ENCODE measurements at places on chromosomes 3 and 15. TPM values are rescaled to one million over a fixed set of nuclear protein-coding genes. Genes with fewer than 3 reads are reported as not detected.

GRCh38 chr3:197516517-197516889, 39.3 kb downstream of the BDH1 start:
- no peak for DNase-seq

DNA sequence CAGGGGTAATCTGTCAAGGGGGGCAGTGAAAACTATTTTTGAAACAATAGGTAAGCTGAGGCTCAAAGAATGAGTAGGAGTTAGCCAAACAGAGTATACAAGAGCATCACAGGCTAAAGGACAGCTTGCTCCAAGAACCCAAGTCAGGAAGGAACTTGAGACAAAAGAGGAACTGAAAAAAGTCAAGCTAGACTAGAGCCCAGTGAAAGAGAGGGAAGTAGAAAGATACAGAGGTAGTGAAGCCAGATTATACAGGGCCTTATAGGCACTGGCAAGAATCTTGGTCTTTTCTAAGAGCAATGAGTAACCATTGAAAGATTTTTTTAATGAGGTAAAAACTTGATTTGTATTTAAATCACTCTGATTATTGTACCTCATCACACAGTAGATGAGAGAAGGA, 69.9 kb downstream of the FILIP1L start:
- no peak for DNase-seq

TERC gene
- total RNA-seq: 102 TPM

DNA sequence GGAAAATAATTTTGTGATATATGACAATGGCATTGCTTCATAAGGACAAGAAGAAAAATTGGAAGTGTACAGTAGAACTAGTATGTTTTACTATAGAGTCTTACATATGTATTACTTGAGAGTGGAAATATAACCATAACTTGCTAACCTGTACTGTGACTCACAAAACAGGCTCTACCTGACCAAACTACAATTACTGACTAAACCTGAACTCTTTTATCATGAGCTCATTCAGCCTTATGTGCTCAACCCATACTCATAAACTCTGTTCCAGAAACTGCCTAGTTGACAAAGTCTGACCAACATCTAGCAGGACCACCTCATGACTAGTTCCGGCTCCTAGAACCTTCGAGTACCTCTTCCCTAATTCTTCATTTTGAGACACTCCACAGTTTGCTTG, 6.3 kb downstream of the CDIN1 start:
- DNase-seq: no peak

MBD4 gene
- 29.0 TPM for total RNA-seq

- DNase-seq: no peak
Measured at GRCh38 chr15:20340331-20340811, 201.2 kb downstream of the GOLGA6L6 start.

SLC24A5 gene
- not detected for total RNA-seq

DNA sequence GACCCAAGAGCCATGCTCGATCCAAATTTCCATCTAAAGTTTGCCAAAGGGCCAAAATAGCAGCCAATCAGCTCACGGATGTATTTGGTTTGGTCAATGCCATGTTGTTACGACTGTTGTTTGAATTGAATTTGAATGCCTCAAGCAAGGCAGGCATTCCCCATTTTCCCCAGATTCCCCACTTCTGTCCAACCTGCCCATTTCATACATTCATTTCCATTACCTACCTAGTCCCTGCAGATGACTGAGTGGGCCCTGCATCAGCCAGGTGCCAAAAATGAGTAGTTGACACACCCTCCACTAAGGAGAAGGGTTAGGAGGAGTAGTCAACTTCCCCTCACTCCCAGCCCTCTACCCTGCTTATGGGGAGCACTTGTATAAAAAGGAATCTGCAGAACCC, 51.7 kb downstream of the ANXA2 start:
- DNase-seq: no peak

- DNase-seq: no peak
Measured at GRCh38 chr15:85871545-85871944, 76.8 kb upstream of the KLHL25 start.

ADCY5 gene
- total RNA-seq: 30.7 TPM

DTX3L gene
- 4.5 TPM for total RNA-seq

DNA sequence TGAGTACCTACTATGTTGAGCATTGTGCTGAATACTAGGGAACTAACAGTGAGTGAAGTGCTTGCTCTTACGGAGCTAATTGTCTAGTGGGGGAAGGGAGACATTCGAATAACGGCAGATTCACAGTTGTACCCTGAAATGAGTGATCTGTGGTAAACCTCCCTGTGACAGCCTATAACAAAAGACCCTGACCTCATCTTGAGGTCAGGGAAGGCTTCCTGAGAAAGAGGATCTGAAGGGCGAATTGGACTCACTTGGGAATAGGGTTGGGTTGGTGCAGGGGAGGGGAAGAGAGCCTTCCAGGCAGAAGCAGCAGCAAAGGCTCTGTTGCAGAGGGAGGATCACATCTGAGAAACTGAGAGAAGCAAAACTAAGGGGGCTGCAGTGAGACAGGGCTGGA, 13.2 kb downstream of the HPS3 start:
- no peak for DNase-seq

MNS1 gene
- total RNA-seq: 1.9 TPM

DNA sequence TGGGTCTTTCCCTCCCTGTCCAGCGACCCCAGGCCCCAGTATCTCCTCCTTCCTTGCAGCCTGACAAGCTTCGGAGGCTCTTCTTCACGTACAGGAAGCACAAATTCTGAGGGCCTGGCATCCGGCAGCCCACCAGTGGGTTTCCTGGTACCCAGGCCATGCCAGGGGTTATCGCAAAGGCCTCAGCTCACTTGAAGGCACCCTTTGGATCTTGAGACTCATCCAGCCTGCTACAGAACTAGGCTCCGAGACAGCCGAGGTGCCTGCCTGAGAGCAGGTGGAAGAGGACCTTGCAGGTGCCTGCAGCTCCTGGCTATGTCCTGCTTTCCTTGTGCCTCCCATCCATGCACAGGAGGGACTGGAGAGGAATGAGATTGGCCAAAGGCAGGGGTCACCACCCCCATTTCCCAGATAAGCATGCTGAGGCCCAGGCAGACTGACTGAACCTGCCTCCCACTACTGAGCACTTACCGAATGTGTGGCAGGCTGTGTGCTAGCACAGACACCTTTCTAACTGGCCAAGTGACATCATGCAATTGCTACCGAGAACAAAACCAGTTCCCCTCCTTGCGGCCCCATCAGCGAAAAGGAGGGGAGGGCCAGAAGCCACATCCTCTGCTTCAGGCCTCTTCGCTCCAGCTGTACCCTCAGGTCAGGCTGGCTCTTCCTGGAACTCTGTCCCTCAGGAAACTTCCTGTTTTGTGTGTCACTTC, 11.2 kb downstream of the SH2D7 start:
- DNase-seq: no peak

DNA sequence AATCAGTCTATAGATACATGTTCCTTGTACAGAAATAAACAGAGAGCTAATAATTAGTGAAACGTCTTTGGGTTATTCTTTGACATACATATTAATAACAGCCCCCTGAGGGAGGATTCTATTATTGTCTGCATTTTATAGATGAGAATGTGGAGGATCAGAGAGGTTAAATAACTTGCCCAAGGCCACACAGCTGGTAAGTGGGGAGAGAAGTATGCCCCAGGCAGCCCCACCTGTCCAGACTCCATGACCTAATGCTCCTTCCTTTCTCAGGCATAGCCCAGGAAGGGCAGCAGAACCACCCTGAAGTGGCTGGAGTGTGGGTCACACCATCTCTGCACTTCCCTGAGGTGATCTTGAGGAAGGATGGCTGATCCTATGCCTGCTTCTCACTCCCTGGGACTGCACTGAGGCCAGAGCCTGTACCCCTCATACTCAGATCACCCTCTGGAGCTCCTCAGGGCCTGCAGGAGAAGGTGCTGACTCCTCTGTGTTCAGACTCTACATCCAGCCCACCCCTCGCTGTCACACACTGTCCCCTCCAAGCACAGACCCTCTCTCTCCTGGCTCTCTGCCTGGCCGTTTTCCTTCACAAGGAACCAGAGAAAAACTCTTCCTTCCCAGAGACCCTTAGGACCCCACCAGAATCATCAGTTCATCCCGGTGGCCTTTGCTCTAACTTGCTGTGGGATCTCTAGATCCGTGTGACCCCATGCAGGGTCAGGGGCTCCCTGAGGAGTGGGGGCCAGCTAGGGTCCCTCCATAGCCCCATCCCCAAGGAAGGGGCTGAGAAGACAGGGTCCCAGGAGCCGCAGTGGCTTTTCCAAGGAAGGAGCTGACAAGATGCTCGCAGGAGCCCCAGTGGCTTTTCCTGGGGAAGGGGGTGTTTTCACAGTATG, 4.4 kb upstream of the HHATL start:
- DNase-seq: no peak

GRCh38 chr15:76844096-76844495, 61.0 kb downstream of the SCAPER start:
- DNase-seq: no peak

GCNT3 gene
- total RNA-seq: not detected

ROPN1 gene
- total RNA-seq: 0.16 TPM

DNA sequence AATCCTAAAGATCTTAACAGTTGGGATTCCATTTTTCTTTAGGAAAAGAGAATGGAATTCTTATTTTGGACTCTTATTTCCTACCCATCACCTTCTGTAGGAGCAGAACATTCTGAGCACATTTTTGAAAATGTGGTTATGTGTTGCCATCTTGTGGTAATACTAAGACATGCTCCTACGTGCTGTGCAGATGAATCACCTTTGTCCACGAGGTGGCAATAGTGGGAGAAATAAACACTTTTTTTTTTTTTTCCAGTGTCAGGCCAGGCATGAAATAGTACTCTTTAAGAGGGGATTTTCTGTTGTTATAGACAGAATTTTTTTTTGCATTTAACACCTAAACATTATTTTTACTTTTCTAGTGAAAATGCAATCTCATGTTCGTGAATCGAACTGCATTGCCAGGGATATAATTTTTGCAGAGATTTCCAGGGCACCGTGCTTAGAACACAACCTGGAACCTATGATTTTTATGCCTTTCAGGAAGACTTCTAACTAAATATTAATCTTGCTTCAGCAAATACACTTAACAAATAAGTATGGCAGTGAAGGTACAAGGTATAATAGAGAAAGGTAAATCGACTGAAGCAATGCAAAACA, 196.6 kb downstream of the GAP43 start:
- peak; percentile 10 for DNase-seq

- no peak for DNase-seq
Measured at GRCh38 chr3:46485779-46486175, 12.0 kb upstream of the RTP3 start.

- DNase-seq: no peak
Measured at GRCh38 chr3:169558371-169558770, 105.1 kb downstream of the MECOM start.

MRPS11 gene
- 16.7 TPM for total RNA-seq
